ENCODE measurements at places on chromosomes 13 and 19.

DNA sequence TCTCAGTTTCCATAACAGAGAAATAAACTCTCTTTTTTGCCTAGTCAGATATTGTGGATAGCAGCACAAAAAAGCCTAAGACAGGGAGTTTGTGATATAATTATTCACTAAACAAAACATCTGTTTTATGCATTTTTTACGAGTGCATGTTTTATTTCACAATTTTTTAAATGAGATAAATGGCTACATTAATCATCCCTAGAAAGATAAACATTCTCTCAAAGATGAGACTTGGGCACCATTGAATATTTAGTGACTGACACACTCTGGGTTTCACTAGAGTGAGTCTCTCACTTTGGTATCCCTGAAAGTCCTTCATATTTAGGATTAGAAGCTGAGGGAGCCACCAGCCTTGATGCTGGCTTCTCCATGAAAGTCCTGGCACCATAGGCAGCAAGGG is 74.3 kb upstream of the LRCH1 start:
- DNase-seq = no peak

DNA sequence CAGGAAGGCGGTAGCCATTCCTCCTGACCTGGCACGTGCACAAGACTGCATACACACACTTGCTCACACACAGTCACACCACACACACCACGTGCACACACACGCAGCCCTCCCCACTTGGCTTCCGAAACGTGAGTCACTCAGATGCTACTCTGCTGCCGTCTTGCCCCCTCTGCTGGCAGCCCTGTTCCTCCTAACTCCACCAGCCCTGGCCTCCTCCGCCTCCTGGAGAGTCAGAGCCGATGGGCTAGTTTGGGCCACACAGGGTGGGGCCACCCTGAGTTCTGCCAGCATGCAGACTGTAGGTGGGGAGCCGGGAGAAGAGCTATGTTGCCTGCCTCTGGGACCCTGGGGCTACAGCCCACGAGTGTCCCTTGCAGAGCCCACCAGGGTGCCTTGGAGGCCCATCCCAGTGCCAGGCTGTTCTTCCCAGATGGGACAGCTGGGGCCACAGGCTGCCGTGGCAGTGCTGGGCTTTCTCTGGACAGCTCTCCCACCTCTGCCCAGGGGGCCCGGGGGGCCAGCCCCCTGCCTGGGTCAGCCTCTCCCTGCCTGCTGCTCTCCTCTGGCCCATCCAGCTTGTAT is 12.1 kb downstream of the PIN1 start:
- peak; percentile 45 for DNase-seq

DNA sequence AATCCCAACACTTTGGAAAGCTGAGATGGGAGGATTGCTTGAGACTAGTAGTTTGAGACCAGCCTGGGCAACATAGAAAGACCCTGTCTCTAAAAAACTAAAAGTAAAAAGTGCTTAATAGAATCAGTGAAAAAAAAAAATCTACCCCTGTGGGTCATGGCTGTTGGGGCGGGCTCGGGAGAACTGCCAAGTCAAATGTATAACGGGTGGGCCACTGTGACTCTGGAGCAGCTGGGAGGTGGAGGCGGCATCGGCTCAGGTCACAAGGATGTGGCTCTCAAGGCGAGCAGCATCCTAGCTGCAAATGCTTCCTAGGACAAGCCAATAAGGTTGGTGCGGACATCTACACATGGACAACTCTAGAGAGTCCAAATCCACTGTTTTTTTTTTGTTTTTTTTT is 30.9 kb downstream of the C19orf47 start:
- DNase-seq = no peak

DNA sequence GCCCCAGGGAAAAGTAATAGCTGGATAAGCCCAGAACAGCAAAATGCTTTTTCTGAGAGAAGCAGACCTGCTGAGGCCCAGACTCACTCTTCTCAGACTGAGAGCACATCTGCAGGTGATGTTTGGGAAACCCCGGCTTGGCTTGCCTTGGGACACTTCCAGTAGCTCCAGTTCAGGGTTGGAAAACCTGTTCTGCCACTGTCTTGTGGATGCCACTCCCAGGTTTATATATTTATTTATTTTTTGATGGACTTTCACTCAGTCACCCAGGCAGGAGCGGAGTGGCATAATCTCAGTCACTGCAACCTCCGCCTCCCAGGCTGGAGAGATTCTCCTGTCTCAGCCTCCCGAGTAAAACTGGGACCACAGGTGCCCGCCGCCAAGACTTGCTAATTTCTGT is 8.0 kb upstream of the SMARCA4 start:
- DNase-seq = no peak

- DNase-seq = no peak
Measured at GRCh38 chr13:25319771-25320170, 18.3 kb downstream of the NUP58 start.

GRCh38 chr13:100156788-100157187 is 67.9 kb downstream of the PCCA start:
- no peak for DNase-seq

DNA sequence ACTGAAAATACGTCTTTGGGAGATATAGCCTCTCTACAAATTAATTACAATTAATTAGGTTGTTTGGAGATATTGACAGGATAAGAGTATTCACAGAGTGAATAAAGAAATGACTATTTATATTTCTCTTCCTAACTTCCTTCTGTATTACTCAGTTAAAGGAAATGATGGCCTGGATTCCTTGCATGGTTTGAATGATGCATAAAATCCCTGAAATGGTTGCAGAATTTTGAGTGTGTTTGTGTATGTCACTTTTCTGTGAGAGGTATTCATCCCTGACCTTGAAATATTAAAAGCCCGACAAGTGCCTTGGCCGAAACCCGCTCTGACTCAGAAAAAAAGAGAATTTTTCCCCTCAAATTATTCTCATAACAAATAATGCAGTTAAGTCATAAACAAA is 90.0 kb downstream of the PDS5B start:
- DNase-seq = no peak

GRCh38 chr19:41449079-41449864 is 6.3 kb downstream of the ERICH4 start:
- DNase-seq = peak; percentile 80

GRCh38 chr19:988510-988909 is 4.4 kb downstream of the WDR18 start:
- no peak for DNase-seq

GRCh38 chr13:72798817-72799216 is 16.9 kb downstream of the PIBF1 start:
- DNase-seq = no peak

DNA sequence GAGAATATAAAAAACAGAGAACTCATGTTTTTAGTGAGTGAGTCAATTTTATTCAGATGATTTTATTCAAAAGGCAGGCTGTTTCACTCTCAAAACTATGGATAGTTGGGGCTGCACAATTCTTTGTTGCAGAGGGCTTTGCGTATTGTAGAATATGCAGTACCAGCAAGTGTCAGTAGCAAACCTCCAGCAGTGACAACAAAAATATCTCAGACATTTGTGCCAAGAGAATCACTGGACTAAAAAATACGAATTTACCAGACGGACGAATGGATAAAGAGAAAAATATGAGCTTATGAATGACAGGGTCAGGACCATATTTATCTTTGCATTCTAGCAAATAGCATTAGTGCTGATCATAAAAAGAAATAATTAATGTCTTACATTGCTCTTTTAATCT is 359.1 kb downstream of the FGF14 start:
- no peak for DNase-seq

GRCh38 chr19:23823952-23824389 is 65.3 kb upstream of the ZNF681 start:
- peak; percentile 43 for DNase-seq

DNA sequence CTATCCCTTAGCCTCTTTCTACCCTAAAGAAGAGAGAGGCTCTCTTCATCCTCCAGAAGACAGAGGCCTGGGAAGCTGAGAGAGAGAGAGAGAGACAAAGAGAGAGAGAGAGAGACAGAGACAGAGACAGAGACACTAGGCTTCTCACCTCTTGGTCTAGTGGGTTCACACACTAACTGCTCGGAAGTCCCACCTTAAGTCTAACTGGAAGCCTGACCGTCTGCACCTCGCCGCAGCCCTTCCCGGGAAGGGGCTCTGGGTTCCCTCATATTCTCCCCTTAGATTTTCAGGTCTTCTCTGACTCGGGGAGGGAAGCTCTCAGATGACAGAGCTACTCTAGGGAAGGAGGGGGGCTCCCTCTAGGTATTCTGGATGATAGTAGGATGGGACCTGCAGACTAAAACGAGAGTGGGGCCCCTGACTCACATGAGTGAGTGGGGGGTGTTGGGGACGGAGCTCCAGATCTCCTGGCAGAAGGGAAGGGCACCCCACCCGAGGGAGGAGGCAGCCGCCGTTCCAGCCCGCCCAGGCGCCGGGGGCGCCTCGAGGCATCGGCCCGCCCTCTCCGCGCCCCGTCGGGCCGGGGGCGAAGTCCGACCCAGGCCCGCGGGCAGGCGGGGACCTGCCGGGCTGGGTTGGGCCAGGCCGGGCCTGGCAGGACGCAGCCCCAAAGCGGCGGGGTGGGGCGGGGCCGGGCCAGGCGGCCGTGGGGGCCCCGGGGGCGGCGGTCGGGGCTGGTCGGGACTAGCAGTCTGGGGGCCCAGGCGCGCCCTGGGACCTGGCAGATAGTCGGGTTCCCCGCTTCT is 2.0 kb upstream of the JUNB start:
- peak; percentile 38 for DNase-seq

GRCh38 chr19:2461751-2462634 is 5.2 kb upstream of the LMNB2 start:
- peak; percentile 85 for DNase-seq

DNA sequence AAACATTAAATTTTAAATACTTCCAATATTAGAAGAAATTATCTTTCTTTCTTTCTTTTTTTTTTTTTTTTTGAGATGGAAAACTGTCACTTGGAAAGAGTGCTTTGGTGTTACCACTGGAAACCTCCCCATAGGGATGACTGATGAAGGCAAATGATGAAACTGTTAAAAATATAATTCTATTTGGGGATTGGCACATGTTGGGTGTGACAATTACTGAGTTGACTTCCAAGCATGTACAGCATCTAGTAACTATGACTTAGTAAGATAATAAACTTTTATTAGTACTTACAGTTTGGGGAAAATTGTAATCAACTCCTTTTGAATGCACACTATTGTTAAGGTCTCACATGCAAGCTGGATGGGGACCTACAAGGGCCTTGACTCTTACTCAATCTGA is 592.5 kb downstream of the KCTD12 start:
- no peak for DNase-seq

- no peak for DNase-seq
Measured at GRCh38 chr19:22603518-22604440, 30.3 kb upstream of the ZNF492 start.

DNA sequence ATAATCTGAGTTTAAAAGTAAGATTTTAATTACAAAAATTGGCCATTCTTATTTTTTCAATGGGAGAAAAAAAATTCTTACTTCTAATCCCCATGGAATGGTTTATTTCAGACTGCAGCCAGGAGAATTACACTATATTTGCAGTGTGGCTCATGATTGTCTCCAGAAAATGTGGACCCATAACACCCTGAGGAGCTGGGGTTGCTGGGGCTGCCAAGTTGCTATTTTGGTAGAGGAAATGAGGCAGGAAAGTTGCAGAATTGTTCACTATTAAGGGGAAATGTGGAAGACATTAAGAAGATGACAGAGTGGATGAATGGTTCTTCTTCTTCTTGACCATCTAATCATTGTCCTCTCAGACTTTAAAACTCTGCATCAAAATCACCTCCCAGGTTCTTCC is 4.6 kb upstream of the SCEL start:
- DNase-seq = no peak

DNA sequence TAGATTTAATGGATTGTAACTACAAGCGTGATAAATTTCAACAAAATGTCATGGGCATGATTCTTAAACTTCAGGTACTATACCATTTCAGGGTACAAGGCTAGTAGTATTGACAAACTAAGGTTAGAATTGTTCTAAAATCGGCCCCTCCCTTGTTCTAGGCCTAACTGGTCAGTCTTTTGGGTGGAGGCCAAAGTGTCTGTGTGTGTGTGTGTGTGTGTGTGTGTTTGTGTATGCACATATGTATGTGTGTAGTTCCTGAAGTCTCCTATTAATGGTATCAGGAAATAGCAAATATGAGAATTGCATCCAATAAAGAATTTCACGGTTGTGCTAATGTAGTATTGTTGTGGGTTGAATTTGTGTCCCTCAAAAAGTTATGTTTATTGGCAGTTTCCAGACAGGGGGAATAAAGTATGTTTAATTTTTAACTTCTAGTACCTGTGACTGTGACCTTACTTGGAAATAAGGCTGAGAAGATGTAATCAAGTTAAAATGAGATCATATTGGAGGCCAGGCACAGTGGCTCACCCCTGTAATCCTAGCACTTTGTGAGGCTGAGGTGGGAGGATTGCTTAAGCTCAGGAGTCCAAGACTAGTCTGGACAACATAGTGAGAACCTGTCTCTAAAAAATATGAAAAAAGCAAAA is 119.2 kb downstream of the KLF5 start:
- DNase-seq = no peak

- no peak for DNase-seq
Measured at GRCh38 chr19:8640402-8641004, 10.1 kb downstream of the NFILZ start.

GRCh38 chr13:95822303-95822702 is 145.4 kb downstream of the DNAJC3 start:
- DNase-seq = no peak

DNA sequence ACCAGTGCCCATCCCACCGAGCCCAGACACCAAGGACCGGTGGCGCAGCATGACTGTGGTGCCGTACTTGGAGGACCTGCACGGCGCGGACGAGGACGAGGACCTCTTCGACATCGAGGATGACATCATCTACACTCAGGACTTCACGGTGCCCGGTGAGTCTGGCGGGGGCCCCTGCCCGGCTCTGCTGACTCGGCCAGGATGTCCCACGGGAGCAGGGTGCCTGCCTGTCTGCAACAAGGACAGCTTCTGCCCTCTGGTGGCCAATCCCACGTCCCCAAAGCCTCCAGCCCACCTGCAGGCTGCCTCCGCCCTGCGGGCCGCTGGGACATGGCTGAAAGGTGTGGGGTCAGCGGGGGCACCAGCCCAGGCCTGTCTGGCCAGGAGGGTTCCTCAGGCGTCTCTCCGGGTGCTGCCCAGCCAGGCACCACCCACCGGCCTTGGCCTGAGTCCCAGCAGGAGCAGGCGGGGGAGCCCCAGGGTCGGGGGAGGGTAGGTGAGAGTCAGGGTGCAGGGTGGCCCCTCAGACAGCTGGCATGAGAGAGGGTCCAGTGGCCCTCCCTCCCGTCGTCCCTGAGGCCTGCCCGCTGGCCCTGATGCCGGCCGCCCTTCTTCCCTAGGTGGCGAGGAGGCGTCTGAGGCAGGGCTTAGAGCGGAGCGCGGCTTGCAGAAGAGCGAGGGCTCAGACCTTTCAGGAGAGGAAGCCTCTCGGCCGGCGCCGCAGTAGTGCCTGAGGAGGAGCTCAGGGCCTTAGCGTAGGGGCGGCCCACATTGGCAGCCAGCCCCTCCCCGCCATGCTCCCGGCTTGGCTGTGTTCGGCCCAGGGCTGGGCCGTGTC is 14.6 kb downstream of the CBARP start:
- DNase-seq = peak; percentile 34

GRCh38 chr13:67505376-67505775 is 275.2 kb upstream of the PCDH9 start:
- DNase-seq = no peak

DNA sequence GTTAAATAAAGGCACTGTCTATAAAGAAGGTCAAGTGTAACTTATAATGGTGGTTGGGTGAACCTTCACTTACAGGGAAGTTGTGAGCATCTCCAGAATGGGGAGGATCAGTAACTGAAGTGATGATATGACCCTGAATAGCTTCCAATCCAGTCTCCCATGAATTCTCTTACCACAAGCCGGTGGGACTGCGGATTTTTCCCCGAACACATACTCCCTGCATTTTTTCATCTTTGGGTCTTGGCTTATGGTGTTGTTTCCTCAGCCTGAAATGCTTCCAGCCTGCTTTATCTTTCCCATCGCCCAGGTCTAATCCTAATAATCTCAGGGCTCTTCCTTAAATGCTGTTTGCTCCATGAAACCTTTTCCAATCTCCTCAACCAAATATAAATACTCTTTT is 2.0 kb upstream of the CSNK1A1L start:
- no peak for DNase-seq

Data from activated CD4-positive, alpha-beta T cell treated with anti-CD3 and anti-CD28 coated beads, Interleukin-10, Interleukin-2, amounts not matched to agents 100 ng/mL and 50 ng/mL, durations not matched to agents 16 hours and 8 hours (primary cell).